ENCODE measurements at places on chromosomes 2 and 18. TPM values are rescaled to one million over a fixed set of nuclear protein-coding genes. Genes with fewer than 3 reads are reported as not detected.

ABCB11 gene
- not detected for total RNA-seq

APOB gene
- 0.06 TPM for total RNA-seq

SIX3 gene
- 0.23 TPM for total RNA-seq

RGPD4 gene
- total RNA-seq: 0.21 TPM

ZNF521 gene
- total RNA-seq: 0.54 TPM

RMDN2 gene
- 3.6 TPM for total RNA-seq

THOC1 gene
- 15.8 TPM for total RNA-seq

SPP2 gene
- total RNA-seq: not detected

CFC1 gene
- 13.3 TPM for total RNA-seq

OSBPL6 gene
- total RNA-seq: 0.79 TPM

TUBA4B gene
- not detected for total RNA-seq

SCYGR4 gene
- total RNA-seq: not detected

GRHL1 gene
- total RNA-seq: 1.1 TPM

AGFG1 gene
- 28.7 TPM for total RNA-seq

VWA3B gene
- 0.24 TPM for total RNA-seq

CACNB4 gene
- 1.3 TPM for total RNA-seq

SERPINB2 gene
- 9.7 TPM for total RNA-seq

CHPF gene
- total RNA-seq: 63.2 TPM

SCYGR5 gene
- total RNA-seq: not detected

TXNDC2 gene
- total RNA-seq: not detected
